ENCODE measurements at places on chromosomes 3 and 15.

GRCh38 chr3:25863416-25863959, 73.6 kb downstream of the OXSM start:
- no peak for DNase-seq

DNA sequence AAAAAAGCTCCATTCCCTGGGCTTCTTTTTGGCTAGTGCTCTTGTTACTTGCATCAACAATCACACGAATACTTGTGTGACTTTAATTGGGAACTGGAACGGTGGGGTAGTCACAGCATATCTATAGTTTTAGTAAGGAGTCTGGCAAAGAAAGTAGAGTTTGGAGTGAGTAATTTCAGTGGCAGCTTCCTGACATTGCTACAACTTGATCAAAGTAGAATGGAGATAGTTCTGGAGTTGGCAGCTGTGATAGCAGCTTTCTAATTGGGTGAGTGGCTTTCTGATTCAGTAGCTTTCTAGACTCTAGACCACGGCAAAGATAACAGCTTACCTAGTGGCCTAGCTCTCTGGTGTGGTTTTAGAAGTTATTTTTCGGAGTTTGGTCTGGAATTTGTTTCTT, 475.0 kb downstream of the TUSC7 start:
- DNase-seq: no peak

GRCh38 chr3:117105686-117106085, 396.1 kb downstream of the TUSC7 start:
- DNase-seq: no peak

GRCh38 chr3:65151666-65152065, 463.9 kb upstream of the ADAMTS9 start:
- DNase-seq: no peak

DNA sequence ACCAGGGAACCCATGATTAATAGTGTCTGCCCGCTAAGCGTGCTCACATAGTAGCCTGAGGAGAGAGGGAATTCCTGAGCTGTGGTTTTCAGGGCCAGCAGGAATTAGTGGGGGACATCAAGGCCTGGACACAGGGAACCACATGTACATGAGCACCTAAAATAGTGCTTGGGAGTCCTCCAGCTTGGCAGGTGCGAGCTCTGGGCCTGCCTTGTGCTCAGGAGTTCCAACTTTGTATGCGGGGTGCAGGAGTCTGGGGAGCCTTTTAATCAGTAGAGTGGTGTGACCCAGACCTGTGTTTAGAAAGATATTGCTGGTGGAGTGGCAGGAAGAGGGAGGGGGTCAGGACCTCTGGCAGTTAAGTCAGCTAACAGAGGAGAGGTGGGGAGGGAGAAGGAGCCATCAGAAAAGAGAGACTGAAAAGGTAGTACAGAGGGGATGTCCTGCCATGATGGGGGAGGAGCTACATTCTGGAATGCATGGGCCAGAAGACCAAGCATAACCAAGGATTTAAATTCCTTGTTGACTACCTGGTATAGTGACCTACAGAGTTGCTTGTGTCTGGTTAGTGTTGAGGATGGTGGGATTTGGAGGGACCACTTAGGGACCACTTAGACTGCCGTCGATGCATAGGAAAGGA, 1.9 kb downstream of the DAG1 start:
- no peak for DNase-seq

GRCh38 chr15:50246631-50247030, 18.9 kb downstream of the HDC start:
- no peak for DNase-seq

GRCh38 chr3:185207931-185208746, 45.7 kb downstream of the EHHADH start:
- no peak for DNase-seq

DNA sequence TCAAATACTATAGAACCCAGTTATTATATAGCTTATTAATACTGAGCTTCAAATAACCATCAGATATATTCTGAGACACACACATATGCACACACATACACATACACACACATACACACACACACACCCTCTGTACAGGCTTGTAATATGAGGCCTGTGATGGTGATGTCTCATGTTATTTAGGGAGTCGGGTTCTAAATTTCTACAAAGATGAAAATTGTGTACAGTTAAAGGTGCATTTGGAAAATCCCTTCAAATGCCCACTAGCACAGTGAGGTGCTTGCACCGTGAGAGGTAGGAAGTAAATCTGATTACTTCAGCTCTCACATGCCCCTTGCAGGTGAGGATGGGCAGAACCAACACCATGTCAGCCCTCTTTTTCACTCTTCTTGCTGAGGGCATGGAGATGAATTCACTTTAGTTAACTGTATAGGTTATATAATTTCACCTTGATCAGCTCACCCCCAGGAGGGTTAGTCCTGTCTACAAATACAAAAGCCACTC, 294.5 kb upstream of the PROK2 start:
- DNase-seq: no peak

- no peak for DNase-seq
Observed at GRCh38 chr3:161879470-161879869, 382.9 kb downstream of the OTOL1 start.

- DNase-seq: no peak
Observed at GRCh38 chr3:119976214-119976613, 118.0 kb downstream of the GSK3B start.

DNA sequence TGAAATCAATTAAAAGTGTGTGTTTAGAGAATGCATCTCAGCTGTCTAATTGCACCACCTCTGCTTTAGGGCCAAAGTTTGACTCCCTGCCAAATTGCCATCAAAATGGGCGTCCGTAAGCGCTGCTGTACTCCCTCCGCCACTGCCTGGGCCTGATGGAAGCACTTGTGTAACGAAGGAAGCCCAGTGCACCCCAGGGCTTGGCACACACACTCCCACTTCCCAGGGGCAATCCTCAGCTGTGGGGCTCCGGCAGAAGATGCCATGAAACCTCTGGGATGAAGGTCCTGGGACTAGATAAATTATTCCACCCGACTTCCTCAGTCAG, 137.8 kb downstream of the RORA start:
- no peak for DNase-seq

- DNase-seq: no peak
Observed at GRCh38 chr15:99983171-99983885, 250.1 kb upstream of the LYSMD4 start.

GRCh38 chr3:9349321-9350117, 13.3 kb upstream of the THUMPD3 start:
- no peak for DNase-seq

DNA sequence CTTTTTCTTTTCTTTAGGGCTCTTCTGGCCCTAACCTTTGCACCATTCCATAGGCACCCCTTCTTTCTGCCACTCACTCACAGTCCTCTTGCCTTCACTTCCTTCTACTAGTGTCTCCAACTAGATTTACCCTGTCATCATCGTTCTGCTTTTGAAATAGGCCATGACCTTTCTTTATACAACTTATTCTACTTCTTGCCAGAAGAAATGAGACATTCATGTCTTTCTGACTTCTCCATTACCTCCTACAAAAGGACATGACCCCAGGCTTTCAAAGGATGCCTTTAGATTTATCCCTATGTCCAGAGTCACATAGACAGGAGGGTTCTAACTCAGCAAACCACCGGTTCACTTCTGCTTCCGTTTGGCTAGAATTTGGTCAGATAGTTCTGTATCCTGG, 336.4 kb upstream of the LRRFIP2 start:
- no peak for DNase-seq

GRCh38 chr3:171508676-171509075, 48.5 kb upstream of the TNIK start:
- DNase-seq: no peak

GRCh38 chr3:54550221-54550977, 377.5 kb downstream of the LRTM1 start:
- DNase-seq: no peak

GRCh38 chr3:100098784-100099070, 15.6 kb downstream of the FILIP1L start:
- no peak for DNase-seq

DNA sequence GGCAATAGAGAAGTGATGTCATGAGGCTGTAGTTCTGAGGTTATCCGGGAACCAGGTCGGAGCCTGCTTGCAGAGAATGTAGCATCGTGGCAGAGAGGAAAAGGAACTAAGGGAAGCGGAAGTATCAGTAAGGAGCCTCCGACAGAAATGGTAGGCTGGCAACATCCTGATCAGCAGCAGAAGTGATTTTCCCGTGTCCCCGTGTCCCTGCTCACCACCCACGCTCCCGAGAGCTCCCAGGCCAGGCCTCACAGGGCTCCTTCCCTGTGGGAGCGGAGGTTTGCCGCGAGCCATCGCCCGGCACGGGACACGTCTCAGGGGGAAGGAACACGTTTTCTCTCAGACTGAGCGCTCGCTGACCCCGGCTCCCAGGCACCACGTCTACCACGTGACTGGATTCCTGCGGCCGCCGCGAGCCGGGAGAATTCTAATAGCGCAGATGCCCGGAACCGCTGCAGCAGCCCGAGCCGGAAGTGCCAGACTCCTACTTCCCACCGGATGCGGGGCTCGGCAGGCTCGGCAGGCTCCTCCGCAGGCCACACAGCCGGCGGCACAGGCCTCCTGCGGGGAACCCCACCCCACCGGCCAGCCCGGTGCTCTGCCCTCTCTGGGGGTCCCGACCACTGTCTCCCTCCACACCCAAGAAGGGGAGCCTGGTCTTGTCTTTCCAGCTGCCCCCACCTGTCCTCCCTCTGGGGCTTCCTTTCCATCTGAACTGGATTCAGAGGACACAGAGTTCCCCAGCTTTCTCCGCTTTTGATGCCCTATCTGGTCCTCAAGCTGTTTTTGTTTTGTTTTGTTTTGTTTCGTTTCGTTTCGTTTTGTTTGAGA, 99.3 kb downstream of the BDH1 start:
- peak; percentile 38 for DNase-seq

- no peak for DNase-seq
Observed at GRCh38 chr3:109644332-109644731, 307.0 kb upstream of the DPPA4 start.

- DNase-seq: no peak
Observed at GRCh38 chr15:48309740-48310139, 21.5 kb upstream of the DUT start.

- no peak for DNase-seq
Observed at GRCh38 chr3:45968149-45968548, 24.9 kb downstream of the CXCR6 start.

DNA sequence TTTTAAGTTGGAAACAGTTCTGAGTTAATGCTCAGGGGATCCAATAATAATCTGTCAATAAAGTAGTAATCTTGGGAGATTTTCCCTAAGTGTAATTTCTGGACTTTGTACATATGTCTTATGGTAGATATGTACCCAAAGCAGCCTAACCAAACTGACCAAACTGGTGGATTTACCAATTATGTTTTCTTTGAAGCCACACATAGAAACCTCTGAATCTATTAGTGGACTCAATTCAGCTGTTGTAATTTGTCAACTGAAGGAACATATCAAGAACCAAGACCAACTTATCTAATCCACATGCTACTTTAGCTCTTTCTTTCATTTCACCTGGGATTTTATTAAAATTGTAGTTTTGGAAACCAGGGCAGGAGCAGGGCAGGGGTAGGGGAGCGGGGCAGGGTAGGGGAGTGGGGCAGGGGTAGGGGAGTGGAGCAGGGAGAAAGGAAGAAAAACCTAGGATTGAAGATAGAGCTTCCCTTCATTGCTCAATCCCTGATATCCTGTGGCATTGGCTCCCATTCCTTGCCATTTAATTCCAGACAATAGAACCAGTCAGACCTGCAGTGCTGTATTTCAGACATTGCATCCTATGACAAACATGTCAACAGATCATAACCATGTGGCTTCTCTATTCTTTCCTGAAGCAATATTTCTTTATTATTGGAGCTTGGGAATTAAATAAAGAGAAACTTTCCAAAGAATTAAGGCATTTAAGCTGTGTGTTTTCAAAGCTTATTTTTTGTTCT, 101.8 kb downstream of the NFKBIZ start:
- no peak for DNase-seq

DNA sequence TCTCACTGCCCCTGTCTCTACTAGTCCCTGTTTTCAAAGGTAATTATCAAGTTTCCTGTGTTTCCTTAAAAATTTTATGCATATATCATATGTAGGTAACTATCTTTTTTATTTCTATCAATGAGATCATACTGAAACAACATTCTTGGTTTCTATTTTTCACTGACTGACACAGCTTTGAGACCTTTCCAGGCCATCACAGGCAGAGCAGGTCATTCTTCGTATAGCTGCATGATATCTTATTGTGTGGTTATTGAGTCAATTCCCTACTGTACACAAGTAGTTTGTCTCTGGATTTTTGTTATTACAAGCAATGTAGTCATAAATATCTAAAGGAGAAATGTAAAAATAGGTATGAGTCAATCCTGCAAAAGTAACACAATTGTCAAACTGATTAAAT, 169.6 kb downstream of the CFAP20DC start:
- DNase-seq: no peak

DNA sequence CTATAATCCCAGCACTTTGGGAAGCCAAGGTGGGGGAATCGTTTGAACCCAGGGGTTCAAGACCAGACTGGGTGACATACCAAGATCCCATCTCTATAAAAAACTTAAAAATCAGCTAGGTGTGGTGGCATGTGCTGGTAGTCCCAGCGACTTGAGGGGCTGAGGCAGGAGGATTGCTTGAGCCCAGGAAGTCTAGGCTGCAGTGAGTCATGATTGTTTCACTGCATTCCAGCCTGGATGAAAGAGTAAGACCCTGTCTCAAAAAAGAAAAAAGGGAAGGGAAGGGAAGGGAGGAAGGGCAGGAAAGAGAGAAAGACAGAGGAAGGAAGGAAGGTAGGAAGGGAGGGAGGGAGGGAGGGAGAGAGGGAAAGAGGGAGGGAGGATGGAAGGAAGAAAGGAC, 133.7 kb upstream of the LRRN1 start:
- no peak for DNase-seq

DNA sequence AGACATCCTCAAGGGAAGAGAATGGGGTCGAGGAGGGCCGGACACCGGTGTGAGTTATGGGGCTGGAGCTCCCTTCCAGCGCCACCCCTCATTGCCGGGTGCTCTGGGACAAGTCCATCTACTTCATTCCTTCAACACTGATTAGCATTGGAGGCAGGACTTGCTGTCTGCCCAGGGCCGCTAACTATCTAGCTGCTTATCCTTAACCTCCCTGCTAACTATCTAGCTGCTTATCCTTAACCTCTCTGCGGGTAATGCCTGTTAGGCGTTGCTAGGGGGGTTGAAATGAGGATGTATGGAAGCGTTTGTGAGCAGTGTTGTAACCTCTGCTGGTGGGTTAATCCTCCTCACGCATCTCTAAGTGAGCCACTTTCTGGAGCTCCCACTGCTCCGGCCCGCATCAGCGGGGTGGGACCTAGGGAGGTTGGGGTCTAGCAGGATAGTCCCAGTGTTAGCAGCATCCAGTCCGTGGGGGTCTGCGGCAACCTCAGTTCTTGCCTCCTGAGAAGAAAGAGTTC, 10.9 kb upstream of the CHAC1 start:
- no peak for DNase-seq

DNA sequence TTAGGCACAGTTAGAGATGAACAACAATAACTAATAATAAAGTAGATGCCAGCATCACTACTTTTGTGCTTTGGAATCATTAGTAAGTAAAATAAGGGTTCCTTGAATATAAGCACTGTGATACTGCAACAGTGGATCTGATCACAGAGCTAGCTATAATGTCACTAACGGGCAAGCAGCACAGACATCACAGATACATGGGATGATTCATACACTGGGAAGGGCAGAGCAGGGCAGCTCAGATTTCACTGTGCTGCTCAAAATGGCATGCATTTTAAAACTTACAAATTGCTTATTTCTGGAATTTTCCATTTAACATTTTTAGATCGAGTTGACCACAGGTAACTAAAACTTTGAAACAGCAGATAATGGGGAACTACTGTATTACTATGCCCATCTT, 476.6 kb downstream of the FHIT start:
- no peak for DNase-seq
